ENCODE measurements at places on chromosomes 2 and 18. TPM values are rescaled to one million over a fixed set of nuclear protein-coding genes. Genes with fewer than 3 reads are reported as not detected.

DNA sequence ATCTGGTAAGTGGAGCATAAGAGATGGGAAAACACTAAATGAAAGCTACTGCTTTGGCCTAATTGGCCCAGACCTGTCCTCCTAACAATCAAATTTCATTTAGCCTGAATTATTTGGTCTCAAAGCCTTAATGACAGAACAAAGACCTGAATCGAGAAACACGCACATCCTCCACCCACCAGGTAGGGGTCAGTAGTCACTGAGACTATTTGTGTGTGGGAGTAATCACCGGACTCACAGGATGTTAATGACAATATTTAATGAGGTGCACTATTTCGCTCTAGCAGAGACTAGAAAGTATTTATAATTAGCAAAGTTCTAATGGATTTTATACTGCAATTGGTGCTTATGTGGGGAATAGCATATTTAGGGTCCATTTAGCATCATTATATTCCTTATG lies 68.1 kb downstream of the RBM43 start:
- DNase-seq = no peak

ALLC gene
- total RNA-seq = not detected

METTL8 gene
- 18.5 TPM for total RNA-seq

- DNase-seq = no peak
Measured at GRCh38 chr2:71154798-71155197, 24.4 kb downstream of the MPHOSPH10 start.

ARHGAP28 gene
- total RNA-seq = not detected

RTN4 gene
- total RNA-seq = 114 TPM

SGO2 gene
- total RNA-seq = 1.5 TPM

DYSF gene
- 0.34 TPM for total RNA-seq

MYOM1 gene
- total RNA-seq = 3.2 TPM

GALNT13 gene
- total RNA-seq = not detected

DNA sequence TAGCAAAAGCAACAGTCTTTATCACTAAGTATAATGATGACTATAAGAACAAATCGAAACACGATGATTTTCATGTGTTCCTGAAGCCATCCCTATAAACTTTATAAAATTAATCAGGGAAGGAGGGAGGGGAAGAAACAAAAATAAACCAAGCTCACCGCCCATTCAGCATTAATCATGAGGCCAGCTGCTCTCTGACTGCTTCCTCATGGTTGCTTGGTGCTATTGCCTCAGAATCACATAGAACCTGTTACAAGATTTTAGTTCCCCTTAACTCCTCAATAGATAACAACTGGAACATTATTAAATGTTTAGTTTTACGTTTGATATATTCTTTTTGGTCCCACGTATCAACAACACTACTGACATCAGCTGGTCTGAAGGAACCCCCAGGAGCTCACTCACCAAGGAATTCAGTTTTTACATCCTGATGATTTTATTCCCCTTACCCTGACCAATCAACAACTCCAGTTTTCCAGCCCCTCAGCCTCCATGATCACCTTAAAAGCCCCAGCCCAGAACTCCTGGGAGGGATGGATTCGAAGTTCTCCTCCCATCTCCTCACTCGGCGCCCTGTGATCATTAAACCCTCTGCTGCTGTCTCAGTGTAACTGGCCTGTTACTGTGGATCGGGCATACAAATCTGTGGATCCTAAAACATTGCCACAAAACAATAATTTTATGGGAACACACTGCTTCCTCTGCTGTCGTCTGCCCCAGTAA lies 10.6 kb upstream of the HNRNPLL start:
- DNase-seq = no peak

- DNase-seq = no peak
Measured at GRCh38 chr18:35028536-35028935, 12.7 kb upstream of the MAPRE2 start.

CCDC74B gene
- 0.21 TPM for total RNA-seq

DNA sequence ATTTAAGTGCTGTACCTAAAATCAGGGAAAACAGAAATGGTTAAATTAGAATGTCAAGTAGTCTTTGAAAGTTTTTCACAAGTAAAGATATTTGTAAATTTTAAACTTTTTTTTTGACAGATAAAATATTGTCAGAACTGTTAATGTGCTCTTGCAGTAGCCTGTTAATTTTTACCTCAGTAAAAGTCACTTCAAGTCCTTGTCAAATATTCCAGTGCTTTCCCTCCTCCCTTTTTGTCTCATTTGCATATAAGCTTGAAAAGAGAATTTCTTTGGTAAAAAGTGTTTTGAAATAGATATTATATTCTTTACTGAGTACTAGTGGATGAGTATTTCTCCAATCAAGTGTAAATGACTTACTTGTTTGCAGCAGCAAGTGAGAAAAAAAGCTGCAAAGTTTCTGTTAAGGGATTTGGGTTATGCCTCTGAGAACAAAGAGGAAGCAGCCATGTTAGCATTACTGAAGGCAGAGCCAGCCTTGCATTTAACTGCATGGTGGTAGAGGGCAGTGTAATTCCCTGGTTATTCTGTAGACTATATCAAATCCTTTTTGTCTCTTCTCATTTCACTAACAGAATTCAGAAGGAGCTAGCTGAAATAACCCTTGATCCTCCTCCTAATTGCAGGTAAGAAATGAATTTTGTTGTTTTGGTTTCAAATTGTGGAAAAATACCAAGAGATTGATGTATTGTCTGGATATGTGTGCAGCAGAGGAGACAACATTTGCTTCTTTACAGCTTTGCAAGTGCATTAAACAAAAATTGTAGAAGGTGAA lies 3.2 kb downstream of the UBE2E3 start:
- DNase-seq = no peak

IRS1 gene
- 6.2 TPM for total RNA-seq

DNA sequence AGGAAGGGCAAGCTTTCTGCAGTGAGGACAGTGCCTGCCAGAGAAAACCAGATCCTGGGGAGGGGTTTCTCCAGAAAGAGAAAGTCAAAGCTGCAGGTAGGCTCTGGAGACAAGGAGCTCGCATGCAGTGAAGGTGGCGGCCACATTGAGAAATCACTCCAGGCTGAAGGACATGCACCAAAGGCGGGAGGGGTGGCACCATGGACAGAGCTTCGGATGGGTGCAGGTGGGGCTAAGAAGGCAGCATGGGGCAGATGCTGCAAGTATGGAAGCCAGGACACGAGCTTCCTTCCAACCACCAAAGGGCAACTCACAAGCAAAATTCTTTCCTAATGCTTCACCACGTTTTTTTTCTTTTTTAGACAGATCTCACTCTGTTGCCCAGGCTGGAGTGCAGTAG lies 104.4 kb upstream of the SLC35G4 start:
- no peak for DNase-seq

CYS1 gene
- not detected for total RNA-seq

ADD2 gene
- total RNA-seq = 0.34 TPM

DNA sequence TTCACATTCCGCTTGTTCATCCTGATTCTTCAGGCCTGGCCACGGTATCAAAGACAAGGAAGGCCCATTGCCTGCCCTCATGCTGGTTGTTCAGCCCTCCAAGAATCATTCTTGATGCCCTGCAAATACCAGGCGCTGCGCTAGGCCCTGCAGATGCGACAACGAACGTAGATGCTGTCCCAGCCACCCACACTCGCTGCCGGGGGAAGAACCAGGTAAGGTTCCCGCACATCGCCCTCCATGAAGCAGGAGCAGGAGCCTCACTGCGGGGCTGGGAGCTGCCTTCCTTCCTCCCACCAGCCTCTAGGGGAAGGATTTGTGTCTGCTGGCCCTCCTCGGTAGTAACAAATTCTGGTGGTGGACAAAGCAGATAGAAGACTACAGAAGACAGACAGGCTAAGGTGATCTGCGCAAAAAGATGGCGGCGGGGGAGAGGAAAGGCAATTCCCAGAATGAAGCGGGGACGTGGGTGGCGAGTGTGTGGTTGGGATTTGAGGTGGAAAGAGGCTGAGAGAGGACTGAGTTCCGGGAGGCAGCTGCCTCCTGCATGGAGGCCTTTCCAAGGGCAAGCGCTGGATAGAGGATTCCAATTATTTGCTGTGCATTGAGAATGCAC lies 19.8 kb upstream of the GPR55 start:
- DNase-seq = no peak

- DNase-seq = no peak
Measured at GRCh38 chr18:3066341-3067110, 53.6 kb upstream of the LPIN2 start.

DNA sequence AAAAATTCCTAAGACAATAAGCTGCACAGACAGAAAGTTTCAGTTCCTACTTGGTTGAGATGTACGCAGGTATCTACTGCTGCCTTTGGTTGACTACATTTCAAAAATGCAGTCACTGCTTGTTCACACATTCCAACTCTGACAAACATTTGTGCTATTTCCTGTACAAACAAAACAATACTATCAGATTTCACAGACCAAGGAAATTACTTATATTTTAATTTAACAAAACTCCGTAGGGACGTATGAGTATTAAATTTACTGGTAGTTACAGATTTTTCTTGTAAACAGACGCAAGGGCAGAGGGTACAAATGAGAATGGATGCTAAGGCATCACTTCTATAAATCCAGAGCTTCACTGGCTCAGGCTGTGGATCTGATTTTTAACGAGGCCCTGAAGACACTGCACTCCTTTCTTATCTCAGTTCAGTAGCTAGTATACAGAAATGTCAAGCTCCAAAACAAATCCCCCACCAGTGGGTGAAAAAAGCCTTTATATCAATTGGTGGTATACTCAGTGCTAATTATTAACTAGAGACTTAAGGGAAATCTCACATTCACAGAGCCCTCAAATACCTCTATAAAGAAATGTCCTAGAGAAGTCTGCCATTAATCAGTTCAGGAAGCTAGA lies 31.7 kb upstream of the TTC32 start:
- DNase-seq = no peak

GRCh38 chr2:180442860-180443644 lies 436.0 kb upstream of the CWC22 start:
- no peak for DNase-seq

- no peak for DNase-seq
Measured at GRCh38 chr2:209525331-209525730, 101.5 kb downstream of the MAP2 start.

CLHC1 gene
- 7.1 TPM for total RNA-seq

DNA sequence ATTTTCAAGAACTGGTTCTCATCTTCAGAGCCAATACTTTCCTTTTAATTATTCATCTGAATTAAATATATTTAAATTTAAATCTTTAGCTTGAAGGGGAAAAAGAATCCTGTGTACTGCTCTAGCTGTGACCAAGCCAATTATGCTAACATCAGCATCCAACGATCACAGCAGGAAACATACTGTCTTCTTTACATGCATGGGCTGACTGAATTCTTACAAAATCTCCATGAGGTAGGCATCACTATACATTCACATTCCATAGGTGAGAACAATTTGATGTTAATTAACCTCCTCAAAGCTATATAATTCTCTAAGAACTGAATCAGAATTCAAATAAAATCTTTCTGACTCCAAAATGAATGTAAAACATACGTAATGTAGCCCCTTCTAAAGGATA lies 118.8 kb upstream of the MAP2 start:
- no peak for DNase-seq

GRCh38 chr2:65435625-65436168 lies 3.3 kb upstream of the SPRED2 start:
- DNase-seq = peak; percentile 9

- no peak for DNase-seq
Measured at GRCh38 chr2:39665811-39666490, at the start of gene TMEM178A. TMEM178A (plus strand) TSS chr2:39665917; CDS start chr2:39665975, 58 bp downstream.

DNA sequence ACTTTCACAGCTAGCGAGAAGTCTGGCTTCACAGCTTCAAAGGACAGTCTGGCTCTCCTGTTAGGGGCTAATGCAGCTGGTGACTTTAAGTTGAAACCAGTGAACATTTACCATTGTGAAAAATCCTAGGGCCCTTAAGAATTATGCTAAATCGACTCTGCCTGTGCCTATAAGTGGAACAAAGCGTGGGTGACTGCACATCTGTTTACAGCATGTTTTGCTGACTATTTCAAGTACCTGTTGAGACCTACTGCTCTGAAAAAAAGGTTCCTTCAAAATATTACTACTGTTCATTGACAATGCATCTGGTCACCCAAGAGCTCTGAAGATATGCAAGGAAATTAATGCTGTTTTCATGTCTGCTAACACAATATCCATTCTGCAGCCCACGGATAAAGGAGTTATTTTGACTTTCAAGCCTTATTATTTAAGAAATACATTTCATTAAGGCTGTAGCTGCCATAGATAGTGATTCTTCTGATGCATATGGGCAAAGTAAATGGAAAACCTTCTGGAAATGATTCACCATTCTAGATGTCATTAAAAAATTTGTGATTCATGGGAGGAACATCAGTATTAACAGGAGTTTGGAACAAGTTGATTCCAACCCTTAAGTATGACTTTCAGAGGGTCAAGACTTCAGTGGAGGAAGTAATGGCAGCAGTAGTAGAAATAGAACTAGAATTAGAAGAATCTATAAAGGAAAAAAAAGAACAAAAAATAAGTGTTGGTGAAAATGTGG lies 48.9 kb downstream of the POLR1A start:
- no peak for DNase-seq

TUBB8B gene
- total RNA-seq = not detected

GRCh38 chr2:46563186-46563585 lies 83.8 kb downstream of the TMEM247 start:
- no peak for DNase-seq

PTPRN gene
- 2.6 TPM for total RNA-seq

DCDC2C gene
- total RNA-seq = not detected

RAD51AP2 gene
- total RNA-seq = not detected

ABCG8 gene
- total RNA-seq = not detected

CCDC121 gene
- total RNA-seq = 1.3 TPM

- DNase-seq = no peak
Measured at GRCh38 chr2:99772591-99773331, 282.9 kb upstream of the REV1 start.

DNA sequence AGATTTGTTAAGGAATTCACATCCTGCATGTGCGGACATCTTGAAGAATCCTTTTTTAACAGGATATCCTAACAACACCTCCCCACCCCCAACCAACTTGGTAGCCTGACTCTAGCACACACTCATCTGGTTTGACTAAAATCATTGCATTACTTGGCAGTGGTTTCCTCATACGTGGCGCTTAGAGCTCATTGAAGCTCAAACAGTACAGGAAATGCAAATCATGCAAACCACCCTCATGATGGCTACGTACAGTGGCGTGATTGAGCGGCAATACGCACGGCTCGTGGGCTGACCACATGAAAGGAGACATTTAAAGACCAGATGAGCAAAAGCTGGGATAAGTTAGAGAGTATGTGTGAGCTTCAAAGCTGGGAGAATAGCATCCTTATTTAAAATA lies 336.2 kb downstream of the ZEB2 start:
- DNase-seq = peak; percentile 40

HOXD13 gene
- total RNA-seq = not detected

All from T-helper 17 cell (primary cell).